ENCODE measurements at places on chromosomes 6 and 20.

GRCh38 chr6:118815495-118815894 is 78.5 kb upstream of the ASF1A start:
- DNase-seq, result no peak

DNA sequence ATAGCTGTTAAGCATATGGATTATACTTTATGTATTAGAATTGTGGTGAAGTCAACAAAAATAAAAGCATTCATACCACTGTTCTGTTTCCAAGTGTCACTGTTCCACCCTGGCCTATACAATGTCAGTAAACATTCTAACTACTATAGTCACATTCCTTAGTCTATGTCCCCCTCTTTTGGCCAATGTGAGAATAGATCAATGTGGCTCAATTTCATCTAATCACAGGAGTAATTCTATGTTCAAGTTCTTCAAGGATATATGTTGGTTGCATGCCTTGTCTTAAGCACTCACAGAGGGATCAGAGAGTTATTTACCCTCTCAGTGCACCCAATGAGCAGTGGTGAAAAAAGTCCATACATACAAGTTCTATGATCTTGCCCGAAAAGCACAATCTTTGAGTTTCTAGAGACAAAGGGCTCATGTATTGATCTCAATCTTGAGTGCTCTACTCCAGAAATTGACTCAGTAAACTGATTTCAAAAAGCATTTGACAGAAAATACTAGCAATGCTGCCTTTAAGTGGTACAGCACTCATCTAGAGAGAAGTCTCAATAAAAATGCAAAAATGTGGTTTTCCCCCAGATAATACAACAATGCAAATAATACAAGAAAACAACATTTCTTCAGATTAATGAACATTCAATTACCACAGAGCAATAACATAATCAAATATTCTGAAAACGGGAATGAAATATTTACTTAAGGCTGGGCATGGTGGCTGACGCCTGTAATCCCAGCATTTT is 16.5 kb downstream of the SMLR1 start:
- DNase-seq, result no peak

DNA sequence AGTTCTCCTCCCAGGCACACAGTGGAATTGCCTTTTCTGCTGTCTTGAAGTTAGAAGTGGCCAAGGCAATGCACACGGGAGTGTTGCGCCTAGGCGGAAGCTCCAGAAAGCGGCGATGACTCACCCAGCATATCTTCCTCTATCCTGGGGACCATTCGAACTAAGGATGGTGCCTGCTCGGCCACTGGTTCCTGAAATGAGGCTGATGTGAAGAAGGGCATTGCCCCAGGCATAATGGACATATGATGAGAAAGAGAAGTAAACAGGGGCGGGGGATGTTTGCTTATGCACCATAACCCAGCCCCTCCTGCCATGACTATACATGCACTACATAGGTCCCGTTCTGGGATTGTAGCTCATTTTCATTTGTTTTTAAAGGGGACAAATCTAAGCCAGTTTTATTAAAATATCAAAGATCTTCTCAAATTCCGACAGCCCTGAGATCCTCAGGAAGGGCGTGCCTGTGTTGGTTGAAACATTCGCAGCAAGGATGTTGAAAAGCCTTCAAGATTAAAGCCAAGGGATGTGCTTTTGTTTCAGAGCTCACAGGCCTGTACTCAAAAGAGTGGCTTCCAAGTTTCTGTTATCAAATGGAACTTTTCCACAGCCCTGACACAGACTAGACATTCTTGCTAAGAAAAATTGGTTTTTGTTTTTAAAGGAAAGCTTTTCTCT is 218.5 kb downstream of the LY86 start:
- no peak for DNase-seq

DNA sequence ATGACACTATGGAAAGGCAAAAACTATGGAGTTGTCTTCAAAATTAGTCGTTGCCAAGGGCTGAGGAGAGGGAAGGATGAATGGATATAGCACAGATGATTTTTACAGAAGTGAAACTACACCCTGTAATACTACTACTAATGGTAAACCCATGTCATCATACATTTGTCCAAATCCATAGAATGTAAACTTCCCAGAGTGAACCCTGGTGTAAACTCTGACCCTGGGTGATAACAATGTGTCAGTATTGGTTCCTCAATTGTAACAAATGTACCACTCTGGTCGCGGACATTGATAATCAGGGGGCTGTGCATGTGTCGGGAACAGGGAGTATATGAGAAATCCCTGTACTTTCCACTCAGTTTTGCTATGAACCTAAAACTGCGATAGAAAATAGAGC is 72.2 kb downstream of the CNBD2 start:
- no peak for DNase-seq

DNA sequence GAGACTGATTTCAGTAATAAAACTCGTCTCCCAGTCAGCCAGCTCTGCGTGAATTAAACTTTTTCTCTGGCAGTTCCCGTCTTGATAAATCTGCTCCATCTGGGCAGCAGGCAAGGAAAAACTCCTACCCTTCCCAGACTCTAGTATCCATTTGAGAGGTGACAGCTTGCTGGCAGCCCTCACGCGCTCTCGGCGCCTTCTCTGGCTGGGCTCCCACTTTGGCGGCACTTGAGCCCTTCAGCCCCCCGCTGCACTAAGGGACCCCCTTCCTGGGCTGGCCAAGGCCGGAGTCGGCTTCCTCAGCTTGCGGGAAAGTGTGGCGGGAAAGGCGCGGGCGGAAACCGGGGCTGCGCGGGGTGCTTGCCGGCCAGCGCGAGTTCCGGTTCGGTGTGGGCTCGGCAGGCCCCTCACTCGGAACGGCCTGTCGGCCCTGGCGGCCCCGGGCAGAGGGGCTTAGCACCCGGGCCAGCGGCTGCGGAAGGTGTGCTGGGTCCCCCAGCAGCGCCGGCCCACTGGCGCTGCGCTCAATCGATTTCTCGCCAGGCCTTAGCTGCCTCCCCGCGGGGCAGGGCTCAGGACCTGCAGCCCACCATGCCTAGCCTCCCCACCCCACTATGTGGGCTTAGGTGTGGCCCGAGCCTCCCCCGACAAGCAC is 21.8 kb upstream of the GMPR start:
- DNase-seq, result no peak

DNA sequence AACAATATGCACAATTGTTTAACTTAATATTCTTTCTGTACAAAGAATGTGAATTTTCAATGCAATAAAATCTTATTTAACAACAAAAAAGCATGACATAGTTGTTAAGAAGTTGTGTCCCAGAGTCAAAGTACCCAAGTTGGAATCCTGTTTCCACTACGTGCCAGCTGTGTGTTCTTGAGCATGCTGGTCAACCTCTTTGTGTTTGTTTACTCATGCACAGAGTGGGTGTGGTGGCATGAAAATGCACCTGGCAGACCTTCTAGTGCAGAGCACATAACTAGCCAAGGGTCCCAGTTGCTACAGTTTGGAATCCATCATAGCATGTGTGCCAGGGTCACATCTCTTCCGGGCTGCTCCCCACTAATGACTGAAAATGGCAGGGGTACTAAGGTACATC is 24.7 kb upstream of the MOCS1 start:
- DNase-seq, result no peak

DNA sequence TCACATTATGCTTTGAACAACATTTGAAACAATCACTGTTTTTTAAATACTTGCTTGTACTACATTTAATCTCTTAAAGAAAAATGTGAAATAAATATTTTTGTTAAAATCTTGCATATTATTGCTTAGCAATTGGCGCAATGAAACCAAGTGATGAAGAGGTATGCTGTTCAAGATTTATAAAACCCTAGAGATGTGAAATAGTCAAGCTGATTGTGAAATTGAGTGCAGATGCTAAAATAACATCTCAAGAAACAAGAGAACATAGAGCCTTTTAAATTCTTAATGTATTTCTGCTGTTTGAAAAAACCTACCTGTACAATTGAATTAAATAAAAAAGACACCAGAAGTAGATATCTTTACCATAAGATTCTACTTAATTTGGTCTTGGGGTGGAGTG is 179.2 kb upstream of the MCHR2 start:
- no peak for DNase-seq

DNA sequence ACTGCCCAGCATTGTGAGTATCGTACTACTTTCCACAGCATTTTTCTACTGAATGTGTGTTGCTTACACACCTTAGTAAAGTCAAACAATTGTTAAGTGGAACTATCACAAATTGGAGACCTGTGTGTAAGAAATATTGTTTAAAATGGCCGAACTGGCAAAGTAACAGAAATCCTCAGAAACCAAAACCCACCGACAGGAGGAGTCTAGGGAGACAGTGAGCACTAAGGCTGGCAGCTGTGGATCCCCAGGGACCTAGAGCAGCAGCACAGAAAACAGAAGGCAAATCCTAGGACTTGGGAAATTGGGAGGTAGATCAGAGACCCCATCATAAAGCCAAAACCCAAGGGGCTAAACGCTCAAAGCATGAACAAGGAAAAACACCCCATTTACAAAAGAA is 69.9 kb downstream of the SESN1 start:
- no peak for DNase-seq

DNA sequence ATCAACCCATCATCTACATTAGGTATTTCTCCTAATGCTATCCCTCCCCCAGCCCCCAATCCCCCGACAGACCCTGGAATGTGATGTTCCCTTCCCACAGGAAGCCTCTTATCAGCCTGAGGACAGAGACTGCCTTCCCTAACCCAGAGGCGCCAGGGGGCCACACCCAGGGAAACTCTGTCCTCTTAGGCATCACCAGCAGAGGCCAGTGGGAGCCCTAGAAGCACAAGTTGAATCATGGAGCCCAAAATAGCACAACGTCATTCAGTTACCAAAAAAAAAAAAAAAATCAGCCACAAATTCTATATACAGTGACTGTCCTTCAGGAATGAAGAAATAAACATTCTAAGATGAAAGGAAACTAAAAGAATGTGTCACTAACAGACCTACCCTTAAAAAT is 625.7 kb downstream of the TFAP2A start:
- no peak for DNase-seq

- no peak for DNase-seq
Measured at GRCh38 chr6:157527471-157527907, 146.5 kb downstream of the ZDHHC14 start.

- no peak for DNase-seq
Measured at GRCh38 chr6:157258878-157259277, 64.4 kb downstream of the TMEM242 start.

DNA sequence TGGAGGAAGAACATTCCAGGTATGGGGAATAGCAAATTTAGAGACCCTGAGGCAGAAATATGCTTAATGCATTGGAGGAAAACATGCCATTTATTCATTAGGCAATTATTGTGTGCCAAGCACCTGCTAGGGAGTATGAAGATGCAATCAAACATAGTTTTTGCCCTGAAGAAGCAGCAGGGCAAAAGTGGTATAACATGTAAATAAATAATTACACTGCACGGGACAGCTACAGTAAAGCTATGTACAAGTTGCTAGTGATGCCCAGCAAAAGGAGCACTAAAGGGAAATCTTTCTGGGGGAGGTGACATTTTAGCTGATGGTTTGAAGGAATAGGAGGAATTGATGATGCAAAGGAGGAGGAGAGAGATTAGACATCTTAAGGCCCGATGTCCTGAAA is 624 bp upstream of the TJAP1 start:
- DNase-seq, result no peak

DNA sequence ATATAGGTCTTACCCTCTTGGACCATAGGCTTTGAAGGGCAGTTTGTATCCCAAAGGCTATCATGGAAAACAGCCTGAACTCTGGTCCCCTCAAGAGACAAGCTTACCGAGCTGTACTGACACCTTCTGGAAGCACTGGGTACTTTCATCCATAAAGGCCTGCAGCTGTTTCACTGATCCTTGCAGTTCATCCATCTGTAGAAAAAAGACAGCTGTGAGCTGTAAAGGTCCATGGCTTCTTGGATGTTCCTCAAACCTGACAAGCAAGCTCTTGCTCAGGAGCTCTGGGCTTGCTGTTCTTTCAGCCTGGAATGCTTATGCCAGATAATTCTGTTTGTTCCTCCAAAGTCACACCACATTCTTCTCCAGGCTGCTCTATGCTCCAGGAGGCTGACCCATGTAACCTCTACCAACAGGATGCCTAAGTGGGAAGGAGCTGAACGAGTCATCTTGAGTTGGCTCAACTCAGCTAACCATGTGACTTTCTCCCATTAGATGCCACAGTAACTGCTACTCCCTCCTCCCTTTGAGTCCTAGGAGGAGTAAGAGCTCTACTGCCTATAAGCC is 8.8 kb upstream of the NDRG3 start:
- no peak for DNase-seq

DNA sequence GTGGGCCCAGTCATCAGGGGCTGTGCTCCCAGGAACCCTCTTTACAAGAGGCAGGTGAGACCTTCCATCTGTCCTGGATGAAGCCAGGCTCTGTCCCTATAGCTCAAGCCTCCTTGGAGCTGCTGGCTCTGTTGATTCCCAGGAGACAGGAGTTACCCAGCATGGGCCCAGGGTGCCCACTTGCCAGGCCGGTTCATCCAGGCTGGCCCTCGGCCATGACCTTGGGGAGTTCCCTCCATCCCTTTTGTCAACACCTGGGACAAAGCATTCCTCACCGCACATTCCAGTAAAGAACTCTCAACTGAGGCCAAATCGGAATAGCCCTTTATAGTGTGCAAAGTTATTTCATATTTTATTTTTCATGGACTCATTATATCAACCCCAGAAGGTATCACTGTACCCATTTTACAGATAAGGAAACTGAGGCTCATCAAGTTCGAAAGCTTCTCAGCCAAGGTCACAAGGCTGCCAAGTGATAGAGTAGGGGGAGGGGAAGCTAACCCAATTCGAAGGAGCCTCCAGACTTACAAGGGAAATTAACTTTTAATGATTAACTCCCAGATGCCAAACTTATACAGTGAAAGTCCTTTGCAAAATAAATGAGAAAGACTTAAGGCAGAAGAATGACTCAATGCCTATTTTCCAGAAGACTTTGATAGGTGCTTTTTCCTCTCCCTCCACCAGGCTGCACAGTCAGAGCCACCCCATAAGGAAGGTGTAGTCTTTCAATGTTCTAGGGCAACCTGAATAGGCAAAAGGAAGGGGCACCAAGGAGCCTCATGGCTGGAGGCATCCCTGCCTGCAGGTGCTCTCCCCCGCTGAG is 18.5 kb downstream of the SDC4 start:
- DNase-seq, result no peak

DNA sequence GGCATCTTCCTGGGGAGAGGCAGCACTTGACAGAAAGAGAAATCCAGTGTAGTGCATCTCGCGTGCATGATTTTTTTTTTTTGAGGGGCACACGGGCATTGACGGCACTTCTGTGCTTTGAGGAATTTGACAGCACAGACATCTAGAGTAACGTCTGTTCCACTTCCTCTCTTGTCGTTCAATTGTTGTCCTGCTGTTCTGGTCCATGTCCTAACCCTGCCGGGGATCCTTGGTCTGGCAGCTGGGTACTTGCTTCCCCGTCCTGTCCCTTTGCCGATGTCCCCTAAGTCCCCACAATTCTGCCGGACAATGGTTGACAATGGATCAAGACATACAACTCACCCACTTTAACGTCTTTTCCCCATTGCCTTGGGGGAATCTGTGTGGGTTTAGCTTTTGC is 46.0 kb upstream of the NAA20 start:
- no peak for DNase-seq

GRCh38 chr6:30263734-30264133 is 50.5 kb upstream of the TRIM26 start:
- DNase-seq, result no peak

DNA sequence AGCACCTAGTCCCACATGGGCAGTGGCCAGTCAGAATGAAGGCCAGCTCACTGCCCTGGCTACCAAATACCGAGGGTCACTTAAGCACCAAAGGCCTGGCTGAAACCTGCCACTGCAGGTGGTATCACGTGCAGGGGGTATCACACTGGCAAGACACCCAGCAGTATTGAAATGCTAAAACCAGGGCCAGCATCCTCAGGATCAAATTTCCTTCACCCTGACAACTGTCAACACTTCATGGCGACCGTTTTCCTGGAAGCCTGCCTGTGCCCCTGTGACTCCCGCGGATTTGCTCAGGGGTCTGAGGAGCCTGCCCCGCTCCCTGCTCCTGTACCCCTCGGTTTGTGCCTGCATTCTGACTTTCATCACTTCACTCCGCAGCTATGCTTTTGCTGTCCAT is 151.1 kb downstream of the TTLL2 start:
- DNase-seq, result no peak
